ENCODE measurements at places on chromosomes 2 and 18.

DNA sequence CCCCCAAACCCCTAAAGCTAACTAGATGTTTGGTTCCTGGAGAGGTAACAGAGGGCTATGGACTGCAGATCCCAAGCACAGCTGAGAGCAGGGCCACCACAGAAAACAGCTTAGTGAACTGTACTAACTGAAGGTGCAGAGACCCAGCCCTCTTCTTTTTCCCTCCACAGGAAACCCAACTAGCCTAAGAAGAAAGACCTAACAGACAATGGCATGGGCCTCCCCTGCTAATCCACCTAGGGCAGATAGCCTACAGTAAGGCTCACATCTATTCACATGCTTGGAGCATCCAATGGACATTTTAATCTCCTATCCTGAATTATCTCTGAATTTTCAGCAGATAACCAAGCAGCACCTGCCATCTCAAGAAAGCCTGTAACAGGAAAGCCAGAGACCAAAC lies 8.8 kb upstream of the FECH start:
- no peak for DNase-seq

DNA sequence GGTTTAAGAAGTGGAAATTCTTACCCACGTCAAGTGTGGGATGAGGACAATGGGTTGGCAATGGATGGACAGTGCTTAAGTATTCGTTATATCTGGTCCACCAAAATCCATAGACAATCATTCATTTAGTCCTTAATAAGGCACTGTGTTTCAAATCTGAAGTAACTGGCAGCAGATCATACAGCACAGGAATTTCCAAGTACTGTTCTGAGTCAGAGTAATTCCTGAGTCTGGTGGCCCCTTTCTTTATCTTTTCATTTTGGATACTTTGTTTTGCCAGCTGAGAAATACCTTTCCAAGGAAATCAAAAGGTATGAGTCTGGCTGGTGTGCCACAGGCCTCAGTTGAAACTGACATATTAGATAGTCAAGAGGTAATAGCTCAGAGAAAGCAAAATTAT lies 31.4 kb upstream of the CCDC102B start:
- DNase-seq = no peak

- DNase-seq = no peak
Measured at GRCh38 chr2:40758401-40759155, 306.7 kb upstream of the SLC8A1 start.

DNA sequence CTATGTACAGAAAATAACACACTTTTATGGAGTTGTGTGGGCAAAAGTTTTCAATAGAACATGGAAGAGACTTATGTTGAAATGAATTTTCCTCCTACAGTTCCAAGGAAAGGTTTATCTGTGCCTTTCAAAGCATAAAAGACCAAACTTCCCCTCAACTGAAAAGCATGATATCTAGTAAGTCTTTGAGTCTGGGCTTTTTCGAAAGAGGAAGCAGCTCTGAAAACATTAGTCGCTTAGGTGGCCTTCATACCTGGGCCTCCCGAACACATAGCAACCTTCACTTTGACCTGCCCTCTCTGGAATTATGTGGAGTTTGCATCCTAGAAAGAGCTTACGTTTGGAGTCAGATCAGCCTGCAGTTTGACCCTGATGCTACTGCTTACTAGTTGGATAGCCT lies 4.8 kb upstream of the CAPN14 start:
- DNase-seq = no peak

DNA sequence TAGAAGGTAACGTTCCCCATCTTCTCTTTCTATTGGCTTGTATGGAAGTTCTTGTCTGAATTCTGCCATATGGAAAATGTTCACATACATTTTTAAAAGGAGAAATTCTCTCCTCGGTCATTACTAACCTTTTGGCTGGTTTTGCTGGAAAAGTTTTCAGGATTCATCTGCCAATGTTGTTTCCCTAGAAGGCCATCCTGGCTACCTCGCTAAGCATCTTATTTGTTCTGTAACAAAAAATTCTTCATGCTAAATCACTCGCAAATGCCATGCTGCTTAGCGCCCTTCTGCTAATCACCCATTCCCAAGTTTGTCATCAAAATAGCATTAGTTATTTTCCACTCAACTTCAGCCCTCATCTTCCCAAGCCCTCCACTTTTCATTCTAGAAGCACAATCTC lies 262.0 kb downstream of the SLC8A1 start:
- no peak for DNase-seq

GRCh38 chr18:39325973-39326372 lies 1760.4 kb upstream of the CELF4 start:
- no peak for DNase-seq

DNA sequence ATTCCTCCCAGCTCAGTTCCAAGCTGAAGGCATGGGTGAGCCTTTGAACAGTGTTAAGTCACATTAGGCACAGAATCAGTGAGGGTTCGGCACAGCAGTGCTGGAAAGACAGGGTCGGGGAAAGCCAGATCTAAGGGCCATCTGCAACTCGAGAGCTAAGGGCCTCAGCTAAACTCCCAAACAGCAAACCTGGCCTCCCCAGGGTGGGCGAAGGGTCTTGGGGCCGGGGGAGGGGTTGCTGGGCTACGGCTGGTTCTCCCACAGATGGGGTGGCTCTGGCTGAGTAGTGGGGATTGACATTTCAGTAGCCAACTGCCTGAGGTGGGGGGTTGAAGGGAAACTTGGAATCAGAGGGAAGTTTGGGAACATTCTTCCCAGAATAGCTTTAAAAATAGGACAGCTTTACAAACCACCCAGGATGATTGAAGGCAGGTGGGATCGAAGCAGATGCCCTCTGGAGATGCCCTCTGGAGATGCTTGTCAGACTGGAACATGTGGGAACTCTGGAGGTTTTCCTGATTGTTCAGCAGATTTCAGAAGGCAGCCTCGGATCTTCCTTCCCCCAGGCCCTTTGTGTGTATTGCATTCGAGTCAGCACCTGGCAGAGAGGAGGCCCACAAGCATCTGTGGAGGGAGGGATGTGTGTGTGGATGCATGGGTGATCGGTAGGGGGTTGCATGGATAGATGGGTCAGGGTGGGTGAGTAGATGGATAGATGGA lies 156.4 kb downstream of the SMAD7 start:
- DNase-seq = no peak

DNA sequence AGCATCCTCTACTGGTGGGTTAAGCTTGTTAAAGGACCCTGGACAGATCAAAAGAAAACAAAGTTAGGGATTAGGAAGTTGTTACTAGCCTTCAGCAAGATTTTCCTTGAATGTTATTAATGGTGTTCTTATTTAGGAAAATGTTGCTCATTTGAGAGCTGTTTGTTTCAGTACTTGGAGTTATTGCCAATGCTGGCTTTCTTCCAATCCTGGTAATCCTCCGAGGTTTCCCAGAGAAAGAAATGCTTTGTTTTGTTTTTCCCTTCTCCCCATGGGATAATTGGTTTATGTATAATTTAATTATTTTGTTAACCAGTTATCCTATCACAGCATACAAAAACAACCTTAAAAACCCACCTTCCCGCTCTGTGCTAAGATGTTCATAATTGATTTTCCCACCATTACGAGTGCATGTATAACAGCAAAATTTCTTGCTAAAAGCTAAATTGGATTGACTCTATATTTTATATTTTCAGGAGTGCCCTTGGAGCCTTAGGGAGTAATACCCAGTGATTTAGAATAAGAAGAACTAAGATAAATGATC lies 79.8 kb downstream of the MGAT5 start:
- no peak for DNase-seq

GRCh38 chr2:130378898-130379214 lies 23.0 kb downstream of the PTPN18 start:
- no peak for DNase-seq

GRCh38 chr18:76521417-76522121 lies 26.5 kb upstream of the ZNF516 start:
- DNase-seq = no peak

DNA sequence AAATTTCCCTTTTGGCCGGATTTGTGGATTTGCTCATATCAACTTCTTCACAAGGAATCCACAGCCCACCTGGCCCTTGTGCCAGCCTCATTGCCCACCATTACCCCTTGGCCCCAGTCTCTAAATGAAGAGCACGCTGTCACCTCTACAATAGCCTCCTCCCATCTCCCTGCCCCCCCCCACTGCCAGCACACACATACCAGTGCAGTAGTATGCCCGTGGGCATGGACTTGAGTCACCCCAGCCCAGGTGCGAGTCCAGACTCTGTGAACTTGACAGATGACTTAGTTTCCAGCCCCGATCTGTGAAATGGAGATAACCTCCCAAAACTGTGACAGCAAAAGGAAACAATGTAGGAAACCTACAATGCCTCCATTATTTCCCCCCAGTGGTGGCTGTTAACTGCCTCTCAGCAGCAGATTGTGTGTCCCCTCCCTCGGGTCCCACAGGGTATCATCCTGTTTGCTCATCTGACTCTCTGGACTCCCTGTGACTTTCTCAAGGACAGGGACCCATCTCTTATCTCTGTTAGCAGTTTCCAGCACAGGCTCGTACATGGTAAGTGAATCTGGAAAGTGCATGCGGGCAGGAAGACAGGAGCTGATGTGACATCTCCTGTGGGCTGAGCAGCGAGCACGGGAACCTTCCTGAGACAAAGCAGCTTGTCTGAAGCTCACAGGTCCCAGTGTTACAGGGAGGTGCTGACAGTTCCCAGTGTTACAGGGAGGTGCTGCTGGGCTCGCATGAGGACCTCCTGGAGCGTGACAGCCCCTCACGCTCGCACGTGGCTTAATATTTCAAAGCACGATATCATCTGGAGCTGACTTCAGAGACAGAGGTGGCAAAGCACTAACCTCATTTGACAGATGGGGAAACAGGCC lies 4.2 kb upstream of the TMEM185B start:
- DNase-seq = no peak
